ENCODE measurements at places on chromosomes 11 and 22.

GRCh38 chr11:2928605-2929530, at the start of gene PHLDA2:
PHLDA2 (minus strand) TSS chr11:2929420; CDS start chr11:2929364, 56 bp downstream.
- peak; percentile 31 for DNase-seq

DNA sequence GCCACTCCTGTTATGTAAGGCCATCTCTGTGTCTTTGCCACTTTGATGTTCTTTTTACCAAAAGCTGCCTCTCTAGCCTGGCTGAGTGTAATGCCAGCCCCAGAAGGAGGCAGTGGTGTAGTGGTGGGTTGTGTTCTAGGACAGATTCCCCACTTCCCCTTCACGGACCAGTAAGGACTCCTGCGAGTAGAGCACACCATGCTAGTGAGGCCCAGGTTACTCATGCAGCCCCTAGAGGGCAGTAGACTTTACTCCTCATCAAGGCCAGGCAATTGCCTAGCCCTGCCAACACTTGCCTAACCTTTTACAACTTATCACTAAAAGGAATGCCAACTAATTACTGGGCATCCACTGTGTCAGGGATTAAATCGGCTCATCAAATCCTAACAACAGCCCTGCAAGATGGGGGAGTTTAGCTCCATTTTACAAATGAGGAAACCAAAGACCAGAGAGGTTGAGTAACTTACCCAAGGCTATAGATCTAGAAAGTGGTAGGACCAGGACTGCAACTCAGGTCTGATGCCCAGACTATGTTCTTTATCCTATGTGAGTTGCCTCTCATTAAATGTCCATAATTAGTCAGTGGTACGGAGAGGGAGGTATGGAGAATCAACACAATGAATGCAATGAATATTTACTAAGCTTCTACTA, 75.3 kb downstream of the APIP start:
- no peak for DNase-seq

- no peak for DNase-seq
Observed at GRCh38 chr11:34909415-34909814, 6.8 kb downstream of the APIP start.

DNA sequence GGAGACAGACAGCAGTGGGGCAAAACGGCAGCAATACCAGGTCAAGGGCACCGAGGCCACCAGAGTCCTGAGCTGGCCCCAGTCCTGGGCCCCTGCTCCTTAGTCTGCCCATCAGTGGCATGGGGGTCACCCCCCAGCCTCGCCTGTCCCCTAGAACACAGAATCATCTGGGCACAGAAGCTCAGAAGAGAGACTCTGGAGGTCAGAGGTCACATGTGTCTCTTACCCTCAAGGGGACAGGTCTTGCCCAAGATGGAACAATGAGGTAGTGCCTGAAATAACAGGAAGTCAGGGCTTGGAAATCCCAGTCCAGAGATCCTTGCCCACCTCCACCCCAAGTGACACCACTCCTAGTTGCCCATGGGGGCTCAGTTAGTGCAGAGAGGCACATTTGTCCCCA, 20.6 kb downstream of the PDE2A start:
- no peak for DNase-seq

- DNase-seq = no peak
Observed at GRCh38 chr11:113152500-113152899, 161.9 kb upstream of the TTC12 start.

GRCh38 chr11:14454861-14455632, 44.6 kb downstream of the COPB1 start:
- DNase-seq = no peak

GRCh38 chr11:106466521-106467080, 389.1 kb downstream of the AASDHPPT start:
- peak; percentile 69 for DNase-seq

DNA sequence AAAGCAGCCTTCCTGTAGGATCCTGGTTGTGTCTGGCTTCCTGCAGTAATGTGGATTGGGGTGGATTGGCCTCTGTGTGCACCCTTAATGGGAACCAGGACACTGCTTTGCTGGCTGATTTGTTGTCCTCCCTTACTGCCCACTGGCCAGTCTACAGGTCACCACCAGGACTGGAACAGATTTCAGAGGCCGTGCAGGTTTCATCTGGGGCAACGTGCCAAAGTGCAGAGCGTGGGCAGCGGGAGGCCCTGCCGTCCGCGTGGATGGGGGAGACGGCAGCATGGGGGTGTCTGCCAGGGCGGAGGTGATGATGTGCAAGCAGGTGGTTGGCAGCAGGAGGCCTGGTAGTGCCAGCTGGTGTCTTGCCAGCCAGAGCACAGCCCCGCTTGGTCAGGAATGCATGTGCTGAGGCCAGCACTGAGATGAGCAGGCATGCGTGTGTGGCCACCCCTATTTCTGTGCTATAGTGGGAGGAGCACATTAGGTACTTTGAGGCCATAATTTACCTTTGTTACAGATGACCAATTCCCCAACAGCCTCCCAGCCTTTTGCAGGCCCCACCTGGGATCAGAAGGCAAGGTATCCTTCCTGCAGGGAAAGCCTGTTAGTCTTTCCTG, 24.3 kb downstream of the BCR start:
- no peak for DNase-seq

DNA sequence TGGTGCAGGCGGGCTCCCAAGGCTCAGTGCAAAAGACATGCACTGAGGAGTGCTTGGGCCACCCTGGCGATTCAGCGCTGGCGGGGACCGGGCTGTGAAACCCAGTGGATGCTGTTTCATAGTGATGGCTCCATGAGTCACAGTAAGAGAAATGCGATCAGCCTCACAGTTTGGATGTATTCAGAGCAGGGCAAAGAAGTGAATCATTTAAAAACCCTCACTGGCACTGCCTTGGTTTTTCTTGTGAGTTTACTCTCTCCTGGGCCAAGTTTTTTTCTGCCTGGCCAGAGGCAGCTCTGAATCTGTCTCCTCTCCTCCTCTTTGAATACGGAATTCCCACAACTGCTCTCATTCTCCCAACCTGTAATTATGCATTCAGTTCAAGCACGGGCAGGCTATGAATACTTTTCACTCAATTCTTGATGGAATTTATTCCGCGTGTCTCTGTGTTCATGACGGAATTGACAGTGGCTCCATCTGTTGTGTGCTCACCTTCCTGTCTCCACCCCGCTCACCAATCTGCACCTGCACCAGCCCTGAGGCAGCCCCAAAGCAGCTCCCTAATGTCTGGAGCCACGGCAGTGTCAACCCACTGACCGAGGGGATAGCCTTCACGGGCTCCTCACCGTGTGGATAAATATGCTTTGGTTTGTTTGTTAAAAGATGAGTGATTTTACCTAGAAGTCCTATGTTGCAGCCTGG, 14.9 kb downstream of the ADAMTS8 start:
- DNase-seq = no peak

DNA sequence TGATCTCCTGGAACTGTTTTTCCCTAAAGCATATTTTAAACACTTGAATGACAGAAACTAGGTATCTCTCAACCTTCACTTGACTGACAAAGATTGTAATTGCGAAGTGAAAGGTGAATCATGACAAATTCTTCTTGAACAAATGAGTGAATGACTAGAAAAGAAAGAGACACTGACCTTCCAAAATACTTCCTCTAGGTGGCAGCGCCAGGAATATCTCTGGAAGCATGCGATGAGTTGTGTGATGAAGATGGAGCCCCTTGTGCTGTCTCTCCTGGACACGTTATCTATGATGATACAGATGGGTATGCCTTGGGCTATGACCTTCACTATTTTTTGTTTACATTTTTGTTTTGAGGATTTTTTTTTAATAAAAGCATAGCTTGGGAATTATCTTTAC, 7.0 kb upstream of the CASP12 start:
- no peak for DNase-seq

DNA sequence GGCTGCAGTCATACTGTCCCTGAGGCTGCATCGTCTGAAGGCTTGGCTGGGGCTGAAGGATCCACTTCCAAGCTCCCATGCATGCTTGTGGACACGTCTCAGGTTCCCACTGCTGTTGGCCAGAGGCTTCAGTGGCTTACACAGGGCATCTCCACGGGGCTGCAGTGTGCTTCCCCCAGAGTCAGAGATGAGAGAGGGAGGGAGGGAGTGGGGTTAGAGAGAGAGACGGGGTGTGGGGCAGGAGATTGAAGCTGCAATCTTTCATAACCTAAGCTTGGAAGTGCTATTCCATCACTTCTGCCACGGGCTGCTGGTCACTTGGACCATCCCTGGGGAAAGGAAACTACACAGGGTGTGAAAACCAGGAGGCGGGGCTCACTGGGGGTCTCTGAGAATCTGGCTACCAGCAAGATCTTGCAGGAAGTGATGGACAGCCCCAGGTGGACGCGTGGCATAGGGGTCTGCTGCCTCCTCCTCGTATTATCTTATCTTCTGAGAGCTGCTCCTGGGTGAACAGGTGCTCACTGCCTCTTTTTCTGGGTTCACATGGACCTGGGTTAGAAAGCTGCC, 63.0 kb upstream of the MYEOV start:
- no peak for DNase-seq

DNA sequence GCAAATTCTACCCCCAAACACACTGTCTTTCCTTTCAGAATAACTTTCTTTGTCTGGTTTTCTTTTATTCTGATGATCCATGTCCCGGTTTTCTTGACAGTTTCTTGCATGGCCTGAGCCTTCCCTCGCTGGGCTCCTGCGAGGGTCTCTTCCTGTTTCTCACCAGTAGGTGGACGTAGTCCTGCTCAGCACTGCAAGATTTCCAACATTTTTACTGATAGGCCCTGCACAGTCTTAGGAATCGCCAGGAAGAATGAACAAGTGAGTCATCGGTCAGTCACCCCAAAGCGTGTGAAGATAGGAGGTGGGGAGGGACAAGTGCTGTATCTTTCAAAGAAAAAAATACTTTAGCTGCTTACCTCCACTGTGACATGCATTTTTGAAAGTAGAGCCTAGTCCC, 16.9 kb upstream of the KIRREL3 start:
- peak; percentile 52 for DNase-seq
